ENCODE measurements at places on chromosomes 2 and 18.

GRCh38 chr2:106582148-106583143 lies 95.3 kb downstream of the CD8B2 start:
- DNase-seq = peak; percentile 26

- no peak for DNase-seq
These were observed 15.3 kb upstream of the CD28 start for GRCh38 chr2:203691149-203691548.

DNA sequence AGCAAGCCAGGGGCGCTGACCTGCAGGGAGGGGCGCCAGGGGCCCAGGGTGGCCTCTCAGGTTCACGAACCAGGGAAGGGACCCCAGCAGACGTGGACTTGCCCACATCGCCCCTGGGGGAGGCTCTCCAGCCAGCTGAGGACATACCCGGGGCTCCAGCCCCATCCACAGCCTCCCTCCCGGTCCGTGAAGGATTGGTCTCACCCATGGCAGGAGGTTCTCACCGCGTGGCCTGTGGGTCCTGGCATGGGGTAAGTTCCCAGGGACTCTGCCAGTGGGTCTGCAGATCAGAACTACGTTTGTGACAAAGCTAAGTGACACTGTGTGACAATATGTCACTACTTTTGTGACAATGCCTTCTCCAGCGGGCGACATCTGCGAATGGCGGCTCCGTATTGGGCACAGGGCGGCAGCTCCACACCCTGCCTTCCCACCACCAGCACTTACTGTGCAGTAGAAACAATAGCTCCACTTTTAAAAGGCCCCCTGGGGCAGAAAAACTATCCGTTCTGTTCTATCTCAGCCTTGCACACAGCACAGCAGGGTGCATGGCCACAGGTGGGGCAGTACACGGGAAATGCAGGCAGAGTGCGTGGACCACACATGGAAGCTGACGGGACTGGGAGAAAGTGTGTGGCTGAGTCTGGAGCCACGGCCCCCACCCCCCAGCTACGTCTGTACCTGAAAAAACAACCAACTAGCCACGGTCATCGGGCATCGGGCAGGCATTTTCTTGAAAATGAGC lies 65.2 kb upstream of the CTDP1 start:
- DNase-seq = no peak

DNA sequence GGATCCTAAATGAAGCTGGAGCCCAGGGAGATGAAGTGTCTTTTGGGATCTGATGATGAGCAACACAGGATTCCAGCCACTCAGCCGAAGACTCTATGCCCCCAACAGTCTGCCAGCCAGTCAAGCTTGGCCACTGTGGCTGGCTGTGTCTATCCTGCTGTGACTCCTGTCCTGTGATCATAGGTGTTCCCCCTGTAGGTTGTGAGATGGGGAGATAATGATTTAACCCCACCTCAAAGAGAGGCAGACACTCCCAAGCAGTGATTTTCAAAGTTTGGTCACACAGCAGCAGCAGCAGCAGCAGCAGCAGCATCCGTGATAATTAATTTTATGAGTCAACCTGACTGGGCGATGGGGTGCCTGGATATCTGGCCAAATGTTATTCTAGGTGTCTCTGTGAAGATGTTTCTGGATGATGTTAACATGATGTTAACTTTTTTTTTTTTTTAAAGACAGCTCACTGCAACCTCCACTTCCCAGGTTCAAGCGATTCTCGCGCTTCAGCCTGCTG lies 21.4 kb upstream of the RHOB start:
- DNase-seq = no peak

DNA sequence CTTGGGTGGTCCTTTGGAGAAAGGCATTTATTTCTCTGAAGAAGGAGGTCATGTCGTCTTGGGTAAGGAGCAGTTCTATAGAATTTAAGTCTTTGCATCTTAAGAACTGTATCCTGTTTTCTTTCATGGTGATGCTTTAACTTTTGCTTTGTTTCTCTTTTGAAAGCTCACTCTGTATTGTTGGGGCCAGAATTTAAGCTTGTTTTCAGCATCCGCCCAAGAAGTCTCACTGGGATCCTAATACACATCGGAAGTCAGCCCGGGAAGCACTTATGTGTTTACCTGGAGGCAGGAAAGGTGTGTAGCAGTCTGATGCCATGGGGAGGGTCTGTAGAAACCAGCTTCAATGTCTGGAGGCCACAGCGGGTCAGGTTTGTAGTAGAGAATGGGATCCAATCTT lies 64.7 kb upstream of the TTC39C start:
- DNase-seq = no peak

DNA sequence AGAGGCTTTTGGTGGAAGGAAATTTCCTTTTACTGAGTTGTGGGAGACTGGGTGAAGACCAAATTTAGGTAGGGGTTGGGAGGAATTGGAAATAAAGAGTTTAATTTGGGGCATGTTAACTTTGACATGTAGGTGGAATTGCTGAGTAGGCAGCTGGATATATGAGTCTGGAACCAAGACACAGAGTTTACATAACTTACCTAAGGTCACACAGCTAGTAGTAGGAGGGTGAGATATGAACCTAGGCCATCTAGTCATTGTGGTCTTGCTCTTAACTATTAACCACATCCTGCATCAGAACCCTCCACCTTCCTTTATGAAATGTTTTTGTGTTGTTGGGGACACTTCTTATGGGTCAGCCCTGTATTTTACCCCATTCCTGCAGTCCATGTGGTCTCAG lies 113.1 kb downstream of the ICOS start:
- no peak for DNase-seq

DNA sequence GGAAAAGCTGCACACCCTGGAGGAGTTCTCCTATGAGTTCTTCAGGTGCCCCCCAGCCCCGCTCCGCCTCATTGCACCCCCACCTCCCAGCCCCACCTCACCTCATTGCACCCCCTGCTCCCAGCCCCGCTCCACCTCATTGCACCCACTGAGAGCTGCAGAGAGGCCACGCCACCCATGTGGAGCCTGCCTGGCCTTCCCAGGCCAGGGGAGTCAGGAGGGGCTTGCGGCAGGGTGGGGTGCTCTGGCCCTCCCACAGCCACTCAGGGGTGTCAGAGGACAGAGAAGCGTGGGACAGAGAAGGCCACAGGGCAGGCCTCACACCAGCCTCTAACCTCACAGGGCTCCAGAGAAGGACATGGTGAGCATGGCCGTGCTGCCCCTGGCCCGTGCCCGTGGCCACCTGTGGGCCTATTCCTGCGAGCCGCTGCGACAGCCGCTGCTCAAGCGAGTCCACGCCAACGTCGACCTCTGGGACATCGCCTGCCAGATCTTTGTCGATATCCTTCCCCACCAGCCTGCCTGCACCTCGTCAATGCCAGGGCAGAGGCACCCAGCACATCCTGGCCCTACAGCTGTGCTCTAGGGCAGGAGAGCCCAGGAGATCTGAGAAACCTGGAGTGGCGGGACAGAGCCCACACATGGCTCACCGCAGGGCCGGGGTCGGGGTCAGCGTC lies 15.0 kb upstream of the GPR17 start:
- no peak for DNase-seq

GRCh38 chr2:59000796-59001195 lies 759.7 kb upstream of the FANCL start:
- no peak for DNase-seq

GRCh38 chr2:189492451-189492850 lies 51.2 kb downstream of the WDR75 start:
- no peak for DNase-seq

DNA sequence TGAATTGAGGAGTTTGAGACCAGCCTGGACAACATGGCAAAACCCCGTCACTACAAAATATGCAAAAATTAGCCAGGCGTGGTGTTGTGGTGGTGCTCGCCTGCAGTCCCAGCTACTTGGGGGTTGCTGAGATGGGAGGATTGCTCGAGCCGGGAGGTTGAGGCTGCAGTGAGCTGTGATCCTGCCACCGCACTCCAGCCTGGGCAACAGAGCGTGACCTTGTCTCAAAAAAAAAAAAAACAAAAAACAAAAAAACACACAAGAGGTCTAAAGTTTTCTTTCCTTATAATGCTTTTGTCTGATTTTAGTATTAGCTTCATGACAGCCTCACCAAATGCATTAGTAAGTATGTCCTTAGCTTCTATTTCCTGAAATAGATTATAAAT lies 43.1 kb downstream of the VPS54 start:
- DNase-seq = no peak

GRCh38 chr2:152370783-152371182 lies 35.8 kb downstream of the FMNL2 start:
- no peak for DNase-seq

DNA sequence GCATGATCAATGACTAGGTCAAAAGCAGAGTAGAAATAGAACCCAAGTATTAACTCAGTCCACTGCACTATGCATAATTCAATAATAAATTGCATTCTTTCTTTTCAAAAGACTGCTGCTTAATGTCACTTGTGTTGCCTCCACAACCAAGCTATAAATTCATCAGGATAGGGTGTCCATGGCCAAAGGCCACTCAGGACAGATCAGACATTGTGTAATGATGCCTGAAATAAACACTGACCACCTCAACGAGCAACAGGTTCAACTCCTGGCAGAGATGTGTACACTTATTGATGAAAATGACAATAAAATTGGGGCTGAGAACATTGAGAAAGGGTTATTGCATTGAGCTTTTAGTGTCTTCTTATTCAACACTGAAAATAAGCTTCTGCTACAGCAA lies 194.5 kb upstream of the SPOPL start:
- no peak for DNase-seq

DNA sequence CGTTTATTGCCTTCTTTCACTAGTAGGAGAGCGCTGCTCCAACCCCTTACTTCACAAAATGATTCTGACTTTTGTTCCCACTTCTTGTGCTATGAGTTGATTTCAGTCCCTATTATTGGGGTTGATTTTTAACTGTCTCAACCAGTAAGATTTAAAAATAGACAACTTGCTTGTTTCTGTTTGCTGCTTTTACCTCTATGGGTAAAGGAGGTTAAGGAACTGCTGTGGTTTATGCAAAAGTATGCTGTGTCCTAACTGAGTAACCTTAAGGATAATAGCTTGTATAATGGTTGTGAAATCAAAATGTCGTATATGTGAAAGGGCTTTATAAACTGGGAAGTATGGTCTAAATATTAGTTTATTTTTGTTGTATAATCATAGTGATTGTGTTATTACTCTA lies 22.6 kb downstream of the ALMS1 start:
- DNase-seq = no peak

- no peak for DNase-seq
These were observed 87.0 kb upstream of the PROKR1 start for GRCh38 chr2:68556381-68556780.

DNA sequence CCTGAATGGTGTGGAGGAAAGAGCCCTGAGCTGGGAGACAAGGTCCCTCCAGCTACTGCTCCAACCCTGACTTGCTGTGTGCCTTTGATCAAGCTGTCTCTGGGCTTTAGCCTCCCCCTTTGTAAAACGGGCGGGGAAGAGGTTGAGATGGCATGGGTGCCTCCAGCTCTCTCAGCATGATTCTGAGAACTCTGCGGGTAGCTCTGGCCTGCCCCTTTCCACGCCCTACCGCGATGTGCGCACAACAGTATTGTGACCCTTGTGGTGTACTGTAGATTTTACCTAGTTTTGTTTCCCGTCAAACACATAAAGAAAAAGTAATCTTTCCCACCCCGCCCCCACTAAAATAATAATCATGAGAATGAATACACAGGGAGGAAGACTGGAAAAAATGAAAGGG lies 5.3 kb downstream of the CD8A start:
- no peak for DNase-seq

GRCh38 chr18:51559902-51560287 lies 362.4 kb upstream of the MEX3C start:
- no peak for DNase-seq

- DNase-seq = no peak
These were observed 188.1 kb upstream of the SPRED2 start for GRCh38 chr2:65620524-65620923.

GRCh38 chr2:198214114-198214596 lies 409.8 kb downstream of the PLCL1 start:
- DNase-seq = no peak

DNA sequence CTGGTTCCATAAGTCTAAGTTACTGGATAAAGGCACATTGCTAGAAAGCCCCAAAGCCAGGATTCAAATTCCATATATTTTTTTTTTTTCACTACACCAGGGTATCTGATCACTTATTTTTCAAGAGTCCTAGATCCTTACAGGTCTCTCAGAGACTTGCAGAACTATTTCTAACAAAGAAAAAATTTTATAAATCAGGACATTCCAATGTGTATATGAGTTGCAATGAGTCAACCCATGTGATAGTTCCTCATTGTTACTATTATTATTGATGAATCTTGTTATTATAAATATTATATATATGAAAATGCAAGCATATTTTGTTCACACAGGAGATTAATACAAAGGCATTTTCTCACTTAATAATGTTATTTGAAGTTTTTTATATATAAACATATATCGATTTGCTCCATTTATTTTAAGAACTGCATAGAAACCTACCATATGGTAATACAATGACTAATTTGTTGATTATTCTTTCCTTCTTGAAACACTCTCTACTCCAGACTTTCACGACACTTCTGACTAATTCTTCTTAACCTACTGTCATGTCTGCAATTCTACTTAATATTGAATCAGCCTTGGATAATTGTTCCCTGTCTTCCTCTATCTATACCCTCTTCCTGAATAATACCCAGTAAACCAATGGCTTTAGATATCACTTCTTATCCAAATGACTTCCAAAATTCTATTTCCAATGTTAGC lies 968.4 kb upstream of the NRXN1 start:
- no peak for DNase-seq
